ENCODE measurements at places on chromosomes 3 and 15.

- DNase-seq, result no peak
Observed at GRCh38 chr15:50182219-50183013, 420 bp downstream of the SLC27A2 start.

DNA sequence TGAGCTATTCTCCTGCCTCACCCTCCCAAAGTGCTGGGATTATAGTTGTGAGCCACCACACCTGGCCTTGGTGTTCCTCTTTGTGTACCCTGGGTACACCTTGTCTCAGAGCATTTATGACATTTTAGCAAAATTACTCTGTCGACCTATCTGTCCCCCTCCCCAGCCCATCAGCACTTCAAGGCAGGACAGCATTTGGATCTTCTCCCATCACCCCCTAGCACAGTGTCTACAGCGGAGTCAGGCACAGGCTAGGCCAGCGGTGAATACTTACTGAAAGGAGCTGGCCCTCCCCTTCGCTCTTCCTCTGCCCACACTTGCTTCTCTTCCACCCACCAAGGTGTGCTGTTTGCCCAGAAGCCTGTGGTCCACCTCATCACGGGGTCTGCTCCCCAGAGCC, 20.4 kb upstream of the CLK3 start:
- DNase-seq, result no peak

DNA sequence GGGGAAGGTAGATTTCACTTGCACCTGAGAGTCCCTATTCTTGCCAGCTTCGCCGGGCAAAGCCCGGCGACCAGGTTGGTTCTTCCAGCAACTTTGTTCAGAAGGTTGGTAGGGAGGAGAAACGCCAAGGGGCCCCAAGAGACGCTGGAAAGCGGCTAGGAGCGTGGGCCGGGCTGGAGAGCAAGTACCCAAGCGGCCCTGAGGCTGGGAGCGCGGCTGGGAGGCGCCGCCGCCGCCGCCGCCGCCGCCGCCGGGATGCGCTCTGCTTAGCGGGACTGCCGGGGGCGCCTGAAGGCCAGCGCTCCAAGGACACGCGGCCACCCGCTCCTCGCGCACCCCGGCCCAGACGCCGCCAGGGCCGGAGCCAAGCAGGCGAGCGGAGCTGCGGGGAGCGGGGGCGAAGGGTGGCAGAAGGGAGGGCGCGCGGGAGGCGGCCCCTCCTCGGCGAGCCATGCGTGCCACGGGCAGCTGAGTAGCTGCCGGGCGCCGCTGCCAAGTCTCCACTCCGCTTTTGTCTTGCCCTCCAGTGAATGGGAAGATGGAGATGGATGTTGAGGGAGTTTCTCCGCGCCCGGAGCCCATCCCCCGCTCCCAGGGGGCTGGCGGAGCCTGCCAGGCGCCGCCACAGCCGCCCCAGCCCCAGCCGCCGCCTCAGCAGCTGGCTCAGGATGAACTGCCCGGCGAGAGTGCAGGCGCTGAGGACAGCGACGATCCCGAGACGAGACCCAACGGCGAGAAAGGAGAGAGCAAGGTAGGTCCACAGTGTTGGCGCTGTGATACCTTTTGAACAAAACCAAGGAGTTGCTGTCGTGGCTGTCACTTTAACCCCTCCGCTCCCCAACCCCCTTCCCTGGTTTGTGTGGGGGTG, 227.4 kb upstream of the AZI2 start:
- DNase-seq, result no peak

GRCh38 chr3:110459021-110459420, 612.6 kb upstream of the NECTIN3 start:
- DNase-seq, result no peak

DNA sequence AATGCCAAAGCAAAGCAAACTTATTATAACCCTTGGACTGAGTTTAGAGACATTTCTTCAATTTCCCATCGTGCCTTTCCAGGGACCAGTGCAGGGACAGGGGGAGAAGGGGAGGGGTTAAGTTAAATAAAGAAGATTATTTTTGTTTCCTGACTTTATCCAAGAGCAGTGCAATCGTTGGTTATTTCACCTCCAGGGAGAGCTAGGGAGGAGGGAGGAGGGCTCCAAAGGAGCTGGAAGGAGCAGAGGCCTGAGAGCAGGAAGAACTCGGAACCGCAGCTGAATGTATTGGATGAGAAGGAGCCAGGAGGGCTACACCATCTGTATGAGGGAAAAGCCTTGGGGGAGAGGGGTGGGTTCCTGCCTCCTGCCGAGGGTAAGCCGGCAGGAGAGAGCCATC, 20.7 kb downstream of the HAPLN3 start:
- no peak for DNase-seq

GRCh38 chr15:80654299-80654698, 40.8 kb upstream of the ABHD17C start:
- no peak for DNase-seq

- no peak for DNase-seq
Observed at GRCh38 chr3:77475507-77475906, 435.6 kb downstream of the ROBO2 start.

DNA sequence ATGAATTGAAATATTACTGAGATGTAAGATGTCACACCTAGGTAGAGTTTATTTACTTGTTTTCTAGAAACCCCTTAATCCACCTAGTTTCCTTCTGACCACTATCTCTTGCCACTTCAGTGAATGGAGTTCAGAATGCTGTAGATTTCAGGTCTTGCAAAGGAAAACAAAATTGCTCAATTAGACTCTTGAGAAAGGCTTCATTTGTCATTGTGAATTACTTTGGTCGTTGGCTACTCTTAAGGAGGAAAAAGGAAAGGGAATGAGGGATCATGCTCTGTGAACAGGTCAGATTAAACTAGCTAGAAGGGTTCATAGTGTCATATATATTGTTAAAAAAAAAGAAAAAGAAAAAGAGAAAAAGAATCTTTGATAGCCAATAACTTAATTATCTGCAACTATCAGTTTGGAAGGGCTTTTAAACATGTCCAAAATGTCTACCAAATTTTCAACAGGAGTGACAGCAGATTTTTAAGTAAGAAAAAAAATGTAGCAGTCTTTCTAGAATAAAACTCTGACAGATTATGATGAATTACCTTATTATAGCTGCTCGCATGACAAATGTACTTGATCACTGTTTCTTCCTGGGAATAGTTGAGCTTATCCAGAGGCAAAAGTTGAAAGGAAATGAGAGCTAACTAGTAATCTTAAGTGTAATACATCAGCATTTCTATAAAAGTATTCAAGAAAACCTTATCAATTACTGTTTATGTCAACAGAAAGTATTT, 543.5 kb downstream of the CADM2 start:
- DNase-seq, result no peak

DNA sequence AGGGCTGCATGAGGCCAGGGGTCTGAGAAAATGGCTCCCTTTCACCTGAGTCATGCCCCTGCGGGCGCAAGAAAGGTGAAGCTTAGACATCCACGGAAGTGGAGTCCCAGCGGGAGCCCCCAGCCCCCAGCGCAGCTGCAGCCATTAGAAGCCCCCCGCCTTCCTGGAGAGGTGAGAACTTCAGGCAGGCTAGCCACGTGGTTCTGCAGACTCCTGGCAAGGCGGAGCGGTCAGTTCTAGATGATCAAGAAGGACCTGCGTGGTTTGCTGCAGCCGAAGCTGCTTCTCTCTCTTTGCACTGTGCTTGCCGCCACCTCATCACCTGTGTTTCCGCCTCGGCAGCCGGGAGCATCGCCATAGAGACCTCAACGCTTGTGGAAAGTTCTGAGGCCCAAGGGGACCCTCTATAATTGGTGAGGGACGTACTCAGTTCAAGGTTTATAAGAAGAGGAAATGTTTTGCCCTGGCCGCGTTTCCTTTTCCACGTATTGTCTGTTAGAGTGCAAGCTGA, 15.8 kb upstream of the KCNMB3 start:
- no peak for DNase-seq

DNA sequence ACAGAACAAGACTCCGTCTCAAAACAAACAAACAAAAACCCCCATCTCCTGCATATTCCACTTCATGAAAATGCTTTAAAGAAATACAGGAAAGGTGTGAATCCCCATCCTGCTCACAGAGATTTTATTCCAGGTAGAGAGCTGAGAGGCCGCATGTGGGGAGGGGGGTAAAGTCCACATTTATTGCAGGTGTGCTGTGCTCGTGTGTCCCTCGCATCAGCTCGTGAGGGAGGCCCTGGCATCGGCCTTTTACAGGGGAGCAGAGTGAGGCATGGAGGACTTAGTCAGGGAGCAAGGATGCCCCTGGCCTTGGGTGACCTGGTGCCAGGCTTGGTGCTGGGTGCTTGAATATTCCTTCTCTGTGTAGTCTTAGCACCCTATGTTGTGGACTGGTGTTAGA, 413.5 kb upstream of the C2CD4B start:
- DNase-seq, result no peak

GRCh38 chr15:20358066-20358778, 183.4 kb downstream of the GOLGA6L6 start:
- no peak for DNase-seq

GRCh38 chr15:89909611-89910010, 3.1 kb downstream of the ARPIN start:
- no peak for DNase-seq

DNA sequence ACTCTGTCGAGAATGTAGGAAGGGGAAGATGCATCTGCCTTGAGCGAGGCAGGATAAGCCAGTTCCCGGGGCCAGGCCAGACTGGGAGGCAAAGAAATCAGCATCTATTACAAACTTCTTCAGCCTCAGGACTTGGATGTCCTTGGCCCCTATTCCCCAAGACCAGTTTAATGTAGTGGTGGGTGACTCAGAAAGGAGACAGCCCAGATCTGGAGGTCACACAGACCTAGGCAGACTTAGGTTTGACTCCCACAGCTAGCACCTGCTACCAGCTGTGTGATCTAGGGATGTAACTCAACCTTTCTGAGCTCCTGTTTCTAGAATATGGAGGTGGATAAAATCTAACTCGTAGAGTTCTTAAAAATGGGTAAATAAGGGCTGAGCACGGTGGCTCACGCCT, 409.5 kb upstream of the PROK2 start:
- DNase-seq, result no peak
